ENCODE measurements at places on chromosomes 12 and 14.

GRCh38 chr12:39490500-39491282 lies 47.8 kb upstream of the KIF21A start:
- DNase-seq, result no peak

- no peak for DNase-seq
Measured at GRCh38 chr12:127716166-127716565, 550.8 kb upstream of the TMEM132C start.

GRCh38 chr12:112126000-112126438 lies 659 bp downstream of the TRAFD1 start:
- no peak for DNase-seq

- DNase-seq, result no peak
Measured at GRCh38 chr14:21384494-21384851, 654 bp upstream of the SUPT16H start.

DNA sequence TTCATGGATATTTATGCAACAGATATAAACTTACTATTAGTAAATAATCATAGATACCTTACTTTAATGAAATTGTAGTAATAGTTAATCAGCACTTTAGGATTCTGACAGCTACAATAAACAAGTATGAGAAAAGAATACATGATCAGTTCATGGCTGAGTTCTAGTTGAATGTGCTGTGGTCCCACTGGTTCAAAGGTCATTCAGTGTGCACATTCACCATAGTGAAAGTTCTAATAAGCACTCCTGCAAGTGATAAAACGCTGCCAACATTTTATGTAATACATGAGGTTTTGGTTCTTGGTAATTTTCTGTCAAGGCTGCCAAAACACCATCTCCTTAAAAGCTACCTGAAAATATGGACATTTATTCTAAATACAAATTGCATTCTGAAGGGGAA lies 92.6 kb downstream of the NUMB start:
- DNase-seq, result no peak

- DNase-seq, result no peak
Measured at GRCh38 chr12:116924558-116925453, 14.1 kb downstream of the FBXW8 start.

DNA sequence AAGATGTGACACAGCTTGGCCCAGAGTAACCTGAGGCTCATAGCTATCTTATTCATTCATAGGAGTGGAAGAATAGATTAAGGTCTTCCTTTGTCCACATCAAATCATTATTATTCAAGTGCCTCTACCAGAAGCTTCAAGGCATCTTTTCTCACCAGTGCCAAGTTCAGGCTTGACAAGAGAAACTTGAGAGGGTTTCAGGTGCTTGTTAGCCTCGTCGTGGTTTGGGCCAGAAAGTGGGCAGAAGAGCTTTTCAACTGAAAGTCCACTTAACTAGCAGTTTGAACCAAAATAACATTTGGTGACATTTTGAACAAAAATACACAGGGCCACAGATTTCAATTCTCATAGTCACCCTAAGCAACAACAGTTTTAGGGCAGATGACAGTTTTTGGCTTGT lies 1184.2 kb downstream of the FLRT2 start:
- no peak for DNase-seq

DNA sequence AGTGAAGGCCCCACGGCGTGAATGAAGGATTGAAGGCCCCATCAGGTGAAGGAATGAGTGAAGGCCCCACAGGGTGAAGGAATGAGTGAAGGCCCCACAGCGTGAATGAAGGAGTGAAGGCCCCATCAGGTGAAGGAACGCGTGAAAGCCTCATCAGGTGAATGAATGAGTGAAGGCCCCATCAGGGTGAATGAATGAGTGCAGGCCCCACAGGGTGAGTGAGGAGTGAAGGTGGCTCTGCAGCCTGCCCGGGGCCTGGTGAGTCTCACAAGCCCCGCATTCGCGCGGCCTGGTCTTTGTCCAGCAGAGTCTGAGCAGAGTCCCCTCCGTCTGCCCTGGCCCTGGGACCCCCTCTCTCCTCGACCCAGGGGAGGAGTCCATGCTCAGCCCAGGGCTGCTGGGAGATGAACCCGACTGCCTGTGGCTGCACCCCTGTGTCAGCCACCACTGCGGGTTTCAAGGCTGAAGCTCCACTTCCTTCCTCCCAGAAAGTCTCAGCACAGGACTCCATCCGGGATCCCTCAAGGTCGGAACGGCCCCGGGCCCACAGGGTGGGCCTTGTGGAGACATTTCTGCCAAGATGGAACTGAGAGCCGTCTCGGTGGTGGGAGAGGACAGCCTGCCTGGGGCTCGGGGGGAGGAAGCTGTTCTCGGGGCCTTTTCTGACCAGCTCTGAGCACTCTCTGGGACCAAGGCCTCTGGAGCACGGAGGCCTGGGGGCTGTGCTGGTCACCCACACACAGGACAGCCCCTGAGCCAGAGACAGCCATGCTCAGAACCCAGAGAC lies 37.4 kb upstream of the TMEM179 start:
- DNase-seq, result no peak

DNA sequence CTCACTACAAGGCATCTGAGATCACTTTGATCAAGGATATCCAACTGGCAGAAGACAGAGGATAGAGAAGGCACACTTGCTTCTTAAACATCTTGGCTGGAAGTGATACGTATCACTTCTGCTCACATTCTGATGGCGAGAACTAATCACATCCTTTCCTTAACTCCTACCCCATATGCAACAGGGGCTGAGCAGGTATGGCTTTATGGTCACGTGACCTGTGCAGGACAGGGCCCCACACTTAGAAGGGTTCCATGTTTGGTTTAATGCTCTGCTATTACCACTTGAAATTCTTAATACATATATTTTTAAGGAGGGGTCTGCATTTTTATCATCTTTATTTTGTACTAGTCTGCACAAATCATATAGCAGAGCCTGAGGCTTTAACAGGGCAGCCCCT lies 177.3 kb downstream of the SLC15A5 start:
- no peak for DNase-seq

GRCh38 chr14:75476274-75476995 lies 45.8 kb upstream of the BATF start:
- DNase-seq, result peak; percentile 9

- no peak for DNase-seq
Measured at GRCh38 chr12:53712059-53712643, 15.1 kb downstream of the CALCOCO1 start.

- no peak for DNase-seq
Measured at GRCh38 chr14:65333943-65334687, 78.4 kb upstream of the FUT8 start.

GRCh38 chr12:86137936-86138335 lies 118.3 kb downstream of the MGAT4C start:
- DNase-seq, result no peak

GRCh38 chr14:88496414-88496813 lies 58.4 kb downstream of the PTPN21 start:
- no peak for DNase-seq

DNA sequence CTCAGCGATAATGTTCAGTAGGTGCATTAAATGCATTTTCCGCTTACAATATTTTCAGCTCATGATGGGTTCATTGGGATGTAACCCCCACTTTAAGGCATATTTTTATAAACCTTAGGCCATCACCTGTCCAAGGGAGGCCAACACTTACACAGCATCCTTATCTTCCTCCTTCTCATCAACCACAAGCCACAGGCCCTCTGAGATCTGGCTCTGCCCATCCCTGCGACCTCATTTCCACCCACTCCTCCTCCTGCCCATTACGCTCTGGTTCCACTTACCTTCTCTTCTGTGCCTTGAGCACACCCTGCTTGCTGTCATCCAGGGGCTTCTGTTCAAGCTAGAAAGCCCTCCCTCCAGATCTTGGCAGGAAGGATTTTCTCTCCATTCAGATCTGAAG lies 93.2 kb downstream of the EGLN3 start:
- no peak for DNase-seq

DNA sequence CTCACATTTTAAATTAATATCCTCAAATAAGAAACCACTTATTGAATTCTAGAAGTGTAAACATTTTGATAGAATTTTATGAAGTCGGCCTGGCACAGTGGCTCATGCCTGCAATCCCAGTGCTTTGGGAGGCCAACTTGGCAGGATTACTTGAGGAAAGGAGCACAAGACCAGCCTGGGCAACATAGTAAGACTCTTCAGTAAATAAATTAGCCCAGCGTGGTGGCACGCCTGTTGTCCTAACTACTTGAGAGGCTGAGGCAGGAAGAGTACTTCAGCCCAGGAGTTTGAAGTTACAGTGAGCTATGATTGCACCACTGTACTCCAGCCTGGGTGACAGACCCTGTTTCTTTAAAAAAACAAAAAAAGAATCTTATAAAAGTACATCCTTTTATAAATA lies 8.9 kb upstream of the ZNF410 start:
- no peak for DNase-seq

- no peak for DNase-seq
Measured at GRCh38 chr12:53378724-53379388, 1.1 kb upstream of the SP1 start.

DNA sequence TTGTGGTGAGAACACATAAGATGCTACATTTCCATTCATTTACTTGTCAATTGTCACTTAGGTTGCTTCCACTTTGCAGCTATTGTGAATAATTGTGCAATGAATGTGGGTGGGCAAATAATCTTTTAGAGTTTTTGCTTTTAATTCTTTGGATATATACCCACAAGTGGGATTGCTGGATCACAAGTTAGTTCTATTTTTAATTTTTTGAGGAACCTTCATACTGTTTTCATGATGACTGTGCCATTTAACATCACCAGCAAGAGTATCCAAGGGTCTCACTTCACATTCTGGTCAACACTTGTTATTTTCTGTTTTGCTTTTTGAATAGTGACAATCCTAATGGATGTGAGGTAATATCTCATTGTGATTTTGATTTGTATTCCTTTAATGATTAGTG lies 10.5 kb downstream of the CLEC6A start:
- no peak for DNase-seq

- DNase-seq, result no peak
Measured at GRCh38 chr12:13093848-13094220, 9.6 kb downstream of the GSG1 start.

DNA sequence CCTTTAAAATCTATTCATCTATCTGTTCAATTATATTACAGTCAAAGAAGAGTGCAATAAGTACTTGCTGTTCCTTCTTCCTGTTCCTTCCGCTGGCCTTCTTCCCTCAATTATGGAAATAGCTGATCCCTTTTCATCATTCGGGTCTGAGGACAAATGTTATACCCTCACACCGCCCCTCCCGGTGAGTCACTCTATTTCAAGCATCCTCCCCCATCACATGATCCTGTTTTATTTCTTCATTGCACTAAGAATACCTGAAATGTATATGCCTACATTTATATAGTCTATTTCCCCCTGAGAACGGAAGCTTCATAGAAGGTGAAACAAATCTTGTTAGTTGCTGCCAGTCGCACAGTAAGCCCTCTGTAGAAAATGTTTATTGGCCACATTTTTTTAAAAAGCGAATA lies 2.5 kb downstream of the SLC38A1 start:
- DNase-seq, result no peak

Data from NCI-H1436 treated with DMSO at 0.1 percent for 48 hours (cell line).